ENCODE measurements at places on chromosomes 16 and 17. TPM values are rescaled to one million over a fixed set of nuclear protein-coding genes. Genes with fewer than 3 reads are reported as not detected.

The CCL8 gene
- total RNA-seq = 0.51 TPM

DNA sequence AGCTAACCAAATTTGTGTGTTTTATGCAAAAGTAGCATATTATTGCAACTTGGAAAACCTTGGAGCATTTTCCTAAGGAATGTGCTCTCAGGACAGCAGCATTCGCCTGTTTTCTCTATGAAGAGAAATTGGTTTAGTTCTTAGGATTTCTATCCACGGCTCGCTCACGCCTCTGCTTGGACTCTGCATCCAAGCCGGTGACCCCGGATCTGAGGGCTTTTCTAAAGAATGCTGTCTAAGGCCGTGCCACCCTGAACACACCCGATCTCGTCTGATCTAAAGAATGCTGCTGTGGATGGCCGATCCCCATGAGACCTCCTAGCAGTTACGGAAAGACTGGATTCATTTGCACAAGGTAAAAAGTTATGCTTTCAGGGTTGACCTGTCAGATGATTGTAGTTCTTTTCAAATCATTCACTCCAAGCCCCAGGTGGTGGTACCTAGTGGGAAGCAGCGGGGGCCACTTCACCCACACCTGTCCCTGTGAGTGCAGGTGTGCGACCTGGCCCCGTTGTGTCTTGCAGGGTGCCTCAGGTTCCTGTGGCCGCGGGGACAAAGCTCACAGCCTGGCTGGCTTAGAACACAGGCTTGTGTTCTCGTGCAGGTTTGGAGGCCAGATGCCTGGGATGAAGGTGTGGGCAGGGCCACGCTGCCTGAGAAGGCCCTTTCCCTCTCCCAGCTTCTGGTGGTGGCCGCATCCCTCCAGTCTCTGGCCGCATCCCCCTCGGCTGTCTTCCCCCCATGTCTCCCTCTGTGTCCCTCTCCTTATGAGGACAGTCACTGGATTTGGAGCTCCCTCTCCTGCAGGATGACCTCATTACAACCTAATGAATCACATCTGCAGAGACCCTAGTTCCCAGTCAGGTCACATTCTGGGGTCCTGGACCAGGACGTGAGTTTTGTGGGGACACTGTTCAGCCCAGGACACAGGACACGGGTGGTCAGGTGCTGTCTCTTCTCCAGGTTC lies 71.1 kb downstream of the BANP start:
- DNase-seq = no peak

GRCh38 chr17:9291912-9292560 lies 270.7 kb downstream of the NTN1 start:
- DNase-seq = peak; percentile 52

GRCh38 chr16:26724189-26724588 lies 342.5 kb upstream of the C16orf82 start:
- DNase-seq = no peak

The ARHGDIG gene
- total RNA-seq = 1.7 TPM

GRCh38 chr17:14334276-14334840 lies 33.5 kb downstream of the HS3ST3B1 start:
- no peak for DNase-seq

The TM4SF5 gene
- total RNA-seq = not detected

DNA sequence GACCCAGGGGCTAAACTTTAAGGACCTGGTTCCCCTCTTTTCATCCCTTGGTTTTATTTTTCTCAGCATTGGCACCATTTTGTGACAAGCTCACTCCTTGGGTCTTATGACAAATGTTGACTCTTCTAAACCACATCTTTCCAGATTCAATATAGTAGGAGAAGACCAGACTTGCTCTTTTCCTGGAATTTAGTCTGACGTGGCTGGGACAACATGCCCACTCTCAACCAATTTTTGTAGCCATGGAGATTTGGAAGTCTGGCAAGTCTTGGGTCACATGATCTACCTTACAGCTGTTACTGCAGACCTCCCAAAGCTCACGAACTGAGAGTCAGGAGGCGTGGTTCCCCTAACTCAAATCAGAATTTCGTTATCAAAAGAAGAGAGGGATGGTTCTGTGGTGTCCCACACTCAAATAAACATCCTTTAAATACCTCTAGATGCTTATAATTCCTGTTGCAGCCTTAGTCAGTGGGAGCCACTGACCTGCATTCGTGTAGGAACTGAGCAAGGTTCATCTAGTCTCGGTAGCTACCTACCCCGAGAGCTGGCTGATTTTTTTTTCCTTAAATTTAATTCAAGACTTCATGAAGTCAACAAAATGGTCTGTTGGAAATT lies 683.5 kb downstream of the MAF start:
- peak; percentile 87 for DNase-seq

The SOX9 gene
- 14.6 TPM for total RNA-seq

The CAVIN1 gene
- total RNA-seq = 336 TPM

The KCNJ16 gene
- 0.21 TPM for total RNA-seq

The KRTAP9-2 gene
- total RNA-seq = not detected

- peak; percentile 72 for DNase-seq
Observed at GRCh38 chr16:50266337-50267091, at the start of gene ADCY7. Gene ADCY7 (plus strand): TSS chr16:50266551. CDS start chr16:50288180, 21,629 bp downstream.

GRCh38 chr17:45994987-45995386 lies 4.1 kb upstream of the STH start:
- no peak for DNase-seq

DNA sequence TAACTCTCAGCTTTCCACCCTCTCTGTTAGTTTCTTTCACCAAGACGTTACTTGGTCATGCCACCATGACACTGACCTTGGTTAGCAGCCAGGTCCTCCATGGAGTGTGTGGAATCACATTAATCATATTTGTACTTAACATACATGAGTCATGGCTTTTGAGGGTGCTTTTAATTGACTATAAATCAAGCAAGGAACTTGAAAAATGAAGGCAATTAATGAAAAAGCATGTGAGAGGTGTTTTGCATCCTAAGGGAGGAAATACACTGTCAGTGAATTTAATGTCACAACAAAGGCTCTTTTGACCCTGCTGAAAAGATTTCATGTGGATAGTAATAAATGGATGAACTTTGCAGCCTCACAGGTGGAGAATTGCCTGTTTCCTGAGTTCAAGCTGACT lies 240.7 kb downstream of the CDH13 start:
- DNase-seq = no peak

DNA sequence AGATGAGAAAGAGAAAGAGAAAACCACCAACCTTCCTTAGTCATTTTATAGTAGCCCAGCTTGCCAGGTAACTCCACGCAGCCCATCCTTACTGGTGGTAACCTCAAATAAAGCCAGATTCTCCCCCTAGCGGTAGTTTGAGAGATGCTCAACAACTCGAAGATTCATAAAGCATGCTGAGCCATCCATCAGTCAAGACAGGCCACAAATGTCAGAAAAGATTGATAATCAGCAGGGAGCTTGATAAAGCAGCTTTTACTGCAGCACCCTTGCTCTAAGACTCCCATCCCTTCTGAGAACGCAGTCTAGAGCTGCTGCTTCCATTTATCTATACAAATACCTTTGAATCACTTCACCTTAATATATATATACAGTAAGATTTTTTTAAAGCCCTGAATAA lies 451.5 kb upstream of the HSBP1 start:
- DNase-seq = peak; percentile 79

DNA sequence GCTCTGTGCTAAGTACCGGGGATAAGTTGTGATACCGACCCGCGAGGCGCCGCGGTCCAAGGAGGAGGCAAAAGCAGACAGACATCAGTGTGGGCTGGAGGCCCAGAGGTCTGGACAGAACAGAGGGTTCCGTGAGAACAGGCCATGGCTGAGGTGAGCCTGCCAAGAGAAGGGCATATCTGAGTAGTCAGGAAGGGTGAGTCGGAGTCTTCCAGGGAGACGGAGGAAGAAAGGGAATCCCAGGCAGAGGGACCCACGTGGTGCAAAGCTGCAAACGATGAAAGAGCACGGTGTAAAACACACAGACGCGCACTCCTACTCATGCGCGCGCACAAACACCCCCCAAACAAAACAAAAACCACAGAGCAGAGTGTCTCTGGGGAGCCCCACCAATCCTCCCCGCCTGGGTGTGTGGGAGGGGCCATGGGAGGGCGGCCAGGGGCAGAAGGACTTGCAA lies 18.1 kb downstream of the RHBDL3 start:
- no peak for DNase-seq

- no peak for DNase-seq
Observed at GRCh38 chr17:6374271-6374691, 60.6 kb downstream of the AIPL1 start.

The SOX8 gene
- total RNA-seq = 55.6 TPM

GRCh38 chr16:27311448-27311830 lies 2.3 kb upstream of the IL4R start:
- DNase-seq = no peak

DNA sequence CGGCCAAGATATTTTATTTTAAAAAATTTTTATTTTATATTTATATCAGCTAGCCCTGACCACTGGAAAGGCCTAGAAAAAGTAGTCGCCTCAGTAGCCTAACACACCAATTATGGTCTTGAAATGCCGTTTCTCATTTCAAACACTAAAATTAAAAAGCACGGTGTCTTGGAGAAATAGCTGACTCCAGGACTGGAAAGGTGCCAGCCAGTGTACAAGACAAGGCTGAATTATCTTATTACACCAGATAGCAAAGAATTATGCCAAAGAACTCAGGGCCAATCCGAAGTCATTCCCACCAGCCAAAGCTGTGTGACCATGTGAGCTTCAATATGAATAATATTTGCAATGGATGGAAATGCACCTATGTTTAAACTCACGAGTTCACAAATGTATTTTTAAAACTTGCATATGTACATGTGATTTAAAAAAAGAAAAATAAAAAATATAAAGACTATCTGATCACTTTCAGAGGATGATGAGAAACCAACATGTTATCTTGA lies 19.9 kb upstream of the ATP2C2 start:
- DNase-seq = no peak

- DNase-seq = no peak
Observed at GRCh38 chr17:46995841-46996571, 17.0 kb upstream of the RPRML start.

DNA sequence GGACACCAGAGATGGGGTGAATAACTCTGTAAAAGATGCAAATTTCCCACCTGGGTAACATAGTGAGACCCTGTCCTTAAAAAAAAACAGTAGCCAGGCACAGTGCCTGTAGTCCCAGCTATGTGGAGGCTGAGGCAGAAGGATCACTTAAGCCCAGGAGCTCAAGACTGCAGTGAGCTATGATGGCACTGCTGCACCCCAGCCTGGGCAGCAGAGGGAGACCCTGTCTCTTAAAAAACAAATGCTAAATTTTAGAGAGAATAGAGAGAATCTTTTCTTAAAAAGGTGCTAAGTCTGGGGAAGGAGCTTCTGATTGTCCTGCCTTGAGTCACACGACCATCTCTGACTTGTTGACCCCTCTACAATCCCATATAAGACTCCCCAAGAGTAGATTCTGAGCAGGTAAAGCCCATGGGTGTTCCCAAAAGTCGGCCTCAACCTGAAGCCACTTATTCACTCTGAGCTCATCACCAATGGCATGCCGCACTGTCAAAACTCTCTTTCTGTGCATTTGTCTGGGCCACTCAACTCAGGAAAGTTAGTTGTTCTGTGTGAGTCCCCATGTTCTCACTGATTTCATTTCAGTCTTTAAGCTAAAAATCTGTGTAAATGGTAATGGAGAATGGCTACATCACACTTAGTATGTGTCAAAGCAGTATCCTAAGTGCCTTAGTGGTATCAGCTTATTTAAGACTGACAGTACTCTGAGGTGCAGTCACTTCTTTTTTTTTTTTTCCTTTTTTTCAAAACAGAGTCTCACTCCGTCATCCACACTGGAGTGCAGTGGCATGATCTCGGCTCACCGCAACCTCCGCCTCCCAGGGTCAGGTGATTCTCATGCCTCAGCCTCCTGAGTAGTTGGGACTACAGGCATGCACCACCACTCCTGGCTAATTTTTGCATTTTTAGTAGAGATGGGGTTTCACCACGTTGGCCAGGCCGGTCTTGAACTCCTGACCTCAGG lies 41.6 kb downstream of the PRKCB start:
- DNase-seq = no peak

DNA sequence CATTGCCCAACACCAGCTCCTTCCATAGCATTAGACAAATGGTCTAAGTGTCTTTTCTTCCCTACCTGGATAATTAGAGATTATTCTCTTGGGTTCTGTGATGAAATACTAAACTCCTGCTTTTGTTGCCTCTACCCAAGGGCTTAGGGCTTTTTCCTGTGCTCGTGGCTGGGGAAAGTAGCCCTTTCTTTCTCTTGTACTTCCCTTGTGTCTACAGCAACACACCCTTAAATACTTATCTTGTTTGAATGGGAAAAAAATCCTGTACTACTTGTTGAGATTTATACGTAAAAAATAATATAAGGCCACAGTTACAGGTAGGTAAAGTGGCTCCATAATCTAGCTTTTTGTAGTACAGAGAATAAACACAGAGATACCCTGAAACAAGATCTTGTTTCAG lies 7.0 kb upstream of the NACA2 start:
- no peak for DNase-seq

DNA sequence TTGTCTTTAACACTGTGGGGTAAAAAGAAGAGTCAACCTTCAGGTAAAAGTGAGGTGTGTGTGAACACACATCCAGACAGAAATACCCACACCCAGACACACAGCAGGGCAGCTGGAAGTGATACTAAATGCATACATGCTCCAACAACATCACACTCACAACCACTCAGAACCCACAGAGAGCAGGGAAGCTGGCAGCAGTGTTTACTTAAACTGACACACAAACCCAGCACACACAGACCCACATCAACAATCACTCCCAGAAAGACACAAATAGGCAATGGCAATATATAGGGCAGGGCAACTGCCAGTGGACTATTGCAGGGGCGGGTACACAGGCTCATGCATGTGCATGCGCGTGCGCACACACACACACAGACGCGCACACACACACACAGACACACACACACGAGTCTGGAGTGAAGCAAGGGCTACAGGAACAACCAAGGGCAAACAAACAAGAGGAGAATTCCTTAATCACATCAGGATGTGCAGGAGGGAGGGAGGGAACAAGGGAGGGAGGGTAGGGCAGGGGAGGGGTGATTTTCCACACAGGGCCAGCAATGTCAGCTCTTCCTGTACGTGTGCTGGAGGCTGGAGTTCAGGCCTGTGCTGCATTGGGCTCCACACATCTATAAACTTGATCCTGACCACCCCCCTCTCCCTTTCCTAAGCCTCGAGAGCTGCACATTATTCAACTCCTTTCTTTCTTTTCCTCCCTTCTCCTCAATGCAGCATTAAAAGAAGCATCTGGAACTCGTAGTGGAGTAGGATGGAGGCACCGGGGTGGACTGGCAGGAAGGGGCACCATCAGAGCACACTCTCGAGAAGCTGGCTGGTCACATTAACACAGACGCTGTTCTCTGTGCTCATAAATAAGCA lies 30.1 kb downstream of the HIC1 start:
- peak; percentile 78 for DNase-seq

The CD300H gene
- total RNA-seq = not detected

DNA sequence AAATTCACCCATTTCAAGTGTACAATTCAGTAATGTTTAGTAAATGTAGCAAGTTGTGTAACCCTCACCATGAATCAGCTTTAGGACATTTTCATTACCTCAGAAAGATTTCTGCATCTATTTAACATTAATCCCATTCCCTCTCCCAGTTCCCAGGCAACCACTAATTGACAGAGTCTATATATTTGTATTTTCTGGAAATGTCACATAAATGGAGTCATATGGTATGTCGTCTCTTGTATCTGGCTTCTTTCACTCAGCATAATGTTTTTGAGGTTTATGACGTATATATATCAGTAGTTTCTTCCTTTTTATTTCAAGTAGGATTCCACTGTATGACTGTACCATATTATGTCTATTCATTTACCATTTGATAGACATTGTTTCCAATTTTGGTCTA lies 199.8 kb downstream of the CYB561 start:
- DNase-seq = no peak
